Naive thymus-derived CD8-positive, alpha-beta T cell (primary cell): ENCODE measurements at places on chromosomes 7 and 10. TPM values are rescaled to one million over a fixed set of nuclear protein-coding genes. Genes with fewer than 3 reads are reported as not detected.

- no peak overlapping the region for H3K4me3 ChIP-seq
- no peaks in the 10 kb centered on the region for H3K36me3 ChIP-seq
- no peaks in the 10 kb centered on the region for H3K4me1 ChIP-seq
- no peak overlapping the region for H3K27ac ChIP-seq
- DNase-seq = no peak
Observed at GRCh38 chr7:121936951-121937623, 64.1 kb downstream of the PTPRZ1 start.

DNA sequence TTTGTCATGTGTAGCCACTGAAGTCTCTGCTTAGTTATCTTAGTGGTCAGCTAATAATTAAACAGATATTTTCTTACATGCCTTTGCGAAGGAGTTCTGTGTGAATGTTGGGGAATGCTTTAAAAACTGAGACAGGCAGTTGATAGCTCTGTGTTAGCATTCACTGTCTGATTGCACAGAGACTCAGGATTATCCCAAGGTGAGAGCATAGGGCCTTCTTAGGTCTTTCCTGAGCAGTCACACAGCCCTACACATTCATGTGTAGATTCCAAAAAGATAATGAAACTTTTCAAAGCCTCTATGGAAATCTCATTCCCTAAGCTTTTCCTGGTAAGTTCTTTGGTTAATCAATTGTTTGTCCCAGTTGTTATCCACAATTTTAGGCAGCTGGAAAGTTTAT, 67.7 kb downstream of the CASD1 start:
- no peaks in the 10 kb centered on the region for H3K27me3 ChIP-seq
- no peak for DNase-seq
- peaks cover 62% of the 10 kb centered on the region for H3K36me3 ChIP-seq
- no peak overlapping the region for H3K27ac ChIP-seq
- H3K4me3 ChIP-seq = no peak overlapping the region

DNA sequence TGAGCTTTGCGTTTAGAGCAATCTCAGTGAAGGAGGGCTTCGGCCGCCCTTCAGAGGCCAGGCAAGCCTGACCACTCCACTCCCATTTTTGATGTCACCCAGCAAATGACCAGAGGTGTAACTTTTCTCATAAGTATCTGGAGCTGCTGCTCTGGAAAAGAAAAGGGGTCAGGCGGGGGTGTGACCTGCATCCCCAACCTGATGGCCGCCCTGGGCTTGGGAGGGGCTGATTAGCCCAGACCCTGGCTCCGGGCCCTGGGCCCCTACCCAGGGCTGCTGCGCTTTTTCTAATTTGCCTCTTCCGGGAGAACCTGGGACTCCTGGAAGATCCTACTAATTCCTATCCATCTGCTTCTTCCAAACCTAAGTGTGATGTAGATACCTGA, 9.6 kb upstream of the EBF3 start:
- H3K36me3 ChIP-seq = peaks cover 5% of the 10 kb centered on the region
- peaks cover 23% of the 10 kb centered on the region for H3K4me1 ChIP-seq
- peaks cover 60% of the 10 kb centered on the region for H3K27me3 ChIP-seq

GRCh38 chr7:108196004-108196403, 65.8 kb upstream of the LAMB4 start:
- no peak for DNase-seq
- no peak overlapping the region for H3K4me3 ChIP-seq
- no peaks in the 10 kb centered on the region for H3K27me3 ChIP-seq
- no peaks in the 10 kb centered on the region for H3K4me1 ChIP-seq

DNA sequence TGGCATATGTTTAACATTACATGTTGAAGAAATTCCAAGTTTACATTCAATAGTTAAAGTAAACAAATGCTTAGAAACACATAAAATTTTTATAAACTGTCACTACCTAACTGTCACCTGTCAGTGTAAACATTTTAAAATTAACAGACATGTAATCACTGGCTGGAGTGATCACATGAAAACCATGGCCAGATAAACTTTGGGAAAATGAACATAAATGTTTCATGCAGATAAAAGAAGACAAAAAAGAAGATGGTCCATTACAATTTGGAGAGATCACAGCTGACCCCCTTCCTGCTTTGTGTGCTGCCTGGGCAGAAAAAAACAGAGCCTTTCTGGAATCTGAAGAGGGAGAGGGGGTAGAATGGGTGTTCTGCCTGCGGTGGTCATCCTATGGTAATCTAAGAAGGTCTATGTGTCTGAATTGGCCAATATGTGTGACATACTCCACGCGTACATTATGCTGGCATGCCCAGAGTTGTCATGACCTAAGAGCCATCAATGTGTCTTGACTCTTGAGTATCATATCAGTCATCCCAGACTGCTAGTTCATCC, 57.5 kb upstream of the MEOX2 start:
- H3K27me3 ChIP-seq = no peaks in the 10 kb centered on the region
- no peaks in the 10 kb centered on the region for H3K36me3 ChIP-seq
- H3K4me1 ChIP-seq = no peaks in the 10 kb centered on the region
- H3K27ac ChIP-seq = no peak overlapping the region
- no peak overlapping the region for H3K4me3 ChIP-seq

DNA sequence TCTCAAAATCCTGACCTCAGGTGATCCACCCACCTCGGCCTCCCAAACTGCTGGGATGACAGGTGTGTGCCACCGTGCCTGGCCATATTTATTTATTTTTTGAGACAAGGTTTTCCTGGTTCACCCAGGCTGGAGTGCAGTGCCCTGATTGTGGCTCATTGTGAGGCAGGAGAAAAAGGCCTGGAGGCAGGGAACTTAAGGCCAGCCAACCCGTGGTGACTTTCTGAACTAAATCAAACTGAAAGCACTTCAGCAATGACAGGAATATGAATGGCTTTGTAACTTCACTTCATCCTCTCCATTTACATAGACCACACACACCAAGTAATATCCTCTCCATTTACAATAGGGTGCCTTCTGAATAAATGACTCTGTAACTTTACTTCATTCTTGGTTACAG, 124.4 kb downstream of the CCDC3 start:
- DNase-seq = no peak
- no peak overlapping the region for H3K4me3 ChIP-seq
- no peaks in the 10 kb centered on the region for H3K4me1 ChIP-seq
- no peaks in the 10 kb centered on the region for H3K36me3 ChIP-seq
- peaks cover 1% of the 10 kb centered on the region for H3K27me3 ChIP-seq

DNA sequence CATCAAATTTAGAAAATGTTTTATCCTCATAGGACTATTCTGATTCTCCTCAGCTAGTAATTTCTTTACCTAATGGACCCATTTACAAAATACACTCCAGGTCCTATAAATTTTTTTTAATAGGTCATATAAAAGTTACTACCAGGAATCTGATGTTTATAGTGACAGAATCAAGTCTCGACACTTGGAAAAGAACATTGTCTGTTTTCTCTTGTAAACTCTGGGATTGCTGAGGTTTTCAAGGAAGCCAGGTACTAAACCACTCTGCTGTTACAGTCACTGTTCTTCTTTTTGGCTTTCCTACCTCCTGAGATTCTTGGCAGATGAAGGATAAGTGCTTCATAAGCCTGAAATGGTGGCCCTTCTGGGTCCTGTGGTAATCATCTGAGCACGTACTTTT, 493.1 kb downstream of the AUTS2 start:
- no peaks in the 10 kb centered on the region for H3K4me1 ChIP-seq
- H3K27me3 ChIP-seq = peaks cover 4% of the 10 kb centered on the region
- H3K27ac ChIP-seq = no peak overlapping the region
- no peak for DNase-seq
- no peak overlapping the region for H3K4me3 ChIP-seq
- no peaks in the 10 kb centered on the region for H3K36me3 ChIP-seq

SCIN gene
- 0.10 TPM for total RNA-seq

STK32C gene
- 11.2 TPM for total RNA-seq
